ENCODE measurements at places on chromosomes 2 and 18. TPM values are rescaled to one million over a fixed set of nuclear protein-coding genes. Genes with fewer than 3 reads are reported as not detected.

Gene CD8B2
- total RNA-seq: 1.7 TPM

Gene DSG4
- not detected for total RNA-seq

Gene VRK2
- 14.9 TPM for total RNA-seq

Gene SCN7A
- 0.03 TPM for total RNA-seq

Gene TXNDC2
- total RNA-seq: not detected

Gene RANBP2
- 74.6 TPM for total RNA-seq

Gene KCNJ3
- not detected for total RNA-seq

Gene ECEL1
- total RNA-seq: not detected

Gene HYCC2
- 34.6 TPM for total RNA-seq

Gene SLC8A1
- total RNA-seq: 0.35 TPM

Gene C2orf80
- total RNA-seq: not detected

Gene ZNF804A
- total RNA-seq: 0.13 TPM

Gene SERPINB5
- not detected for total RNA-seq

Gene TMEM37
- total RNA-seq: 0.60 TPM

Gene ASXL3
- not detected for total RNA-seq

Gene UGT1A9
- total RNA-seq: not detected

All from T-cell (primary cell).